ENCODE measurements at places on chromosomes 5 and 9.

- no peak for DNase-seq
Observed at GRCh38 chr5:71456362-71456743, 902 bp downstream of the BDP1 start.

- no peak for DNase-seq
Observed at GRCh38 chr5:1182633-1183423, 18.6 kb upstream of the SLC6A19 start.

DNA sequence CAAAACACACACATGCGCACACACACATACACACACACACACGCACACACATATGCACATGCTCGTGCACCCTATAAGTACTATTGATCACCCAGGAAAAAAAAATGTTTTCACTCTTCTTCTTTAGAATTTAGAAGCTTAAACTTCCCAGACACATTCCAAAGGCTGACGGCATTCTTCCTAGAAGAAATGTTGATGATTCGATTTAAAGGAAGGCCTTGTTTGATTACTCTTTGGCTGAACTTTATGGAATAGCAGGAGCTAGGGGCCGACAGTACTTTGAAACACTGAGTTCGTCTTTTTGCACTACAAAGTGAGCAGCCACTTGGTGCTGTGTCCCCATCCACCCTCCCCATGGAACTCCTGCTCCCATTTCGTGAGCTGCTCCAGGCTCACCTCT is 113.2 kb downstream of the EGFLAM start:
- DNase-seq: no peak

DNA sequence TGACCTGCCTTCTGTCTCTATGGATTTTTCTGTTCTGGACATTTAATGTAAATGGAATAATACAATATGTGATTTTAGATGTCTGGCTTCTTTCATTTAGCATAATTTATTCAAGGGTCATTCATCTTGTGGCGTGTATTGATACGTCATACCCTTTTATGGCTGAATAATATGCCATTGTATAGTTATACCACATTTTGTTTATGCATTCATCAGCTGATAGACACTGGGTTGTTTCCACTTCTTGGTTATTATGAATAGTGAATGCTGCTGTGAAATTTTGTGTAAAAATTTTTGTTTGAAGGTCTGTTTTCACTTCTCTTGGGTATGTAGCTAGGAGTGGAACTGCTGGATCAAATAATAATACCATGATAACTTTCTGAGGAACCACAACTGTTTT is 298.9 kb downstream of the CCDC171 start:
- DNase-seq: no peak
